A172 (cell line): ENCODE measurements at places on chromosomes 3 and 15. TPM values are rescaled to one million over a fixed set of nuclear protein-coding genes. Genes with fewer than 3 reads are reported as not detected.
A peak's percentile ranks its signal among the peaks of the same experiment; 100 is the strongest.

Gene LRRC31
- total RNA-seq, result not detected in 2 replicates

DNA sequence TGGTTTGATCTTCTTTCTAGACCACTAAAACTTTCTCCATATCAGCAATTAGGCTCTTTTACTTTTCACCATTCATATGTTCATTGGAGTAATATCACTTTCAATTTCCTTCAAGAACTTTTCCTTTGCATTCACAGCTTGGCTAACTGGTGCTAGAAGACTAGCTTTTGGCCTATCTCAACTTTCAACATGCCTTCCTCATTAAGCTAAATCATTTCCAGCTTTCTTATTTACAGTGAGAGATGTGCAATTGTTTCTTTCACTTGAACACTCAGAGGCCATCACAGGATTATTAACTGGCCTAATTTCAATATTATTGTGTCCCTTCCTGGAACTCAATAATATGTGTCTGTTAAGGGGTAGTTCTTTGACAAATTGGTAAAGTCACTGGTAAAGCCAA is 42.8 kb upstream of the PLOD2 start:
- no peak for DNase-seq

GRCh38 chr3:18258492-18258891 is 166.6 kb downstream of the SATB1 start:
- DNase-seq, result no peak

DNA sequence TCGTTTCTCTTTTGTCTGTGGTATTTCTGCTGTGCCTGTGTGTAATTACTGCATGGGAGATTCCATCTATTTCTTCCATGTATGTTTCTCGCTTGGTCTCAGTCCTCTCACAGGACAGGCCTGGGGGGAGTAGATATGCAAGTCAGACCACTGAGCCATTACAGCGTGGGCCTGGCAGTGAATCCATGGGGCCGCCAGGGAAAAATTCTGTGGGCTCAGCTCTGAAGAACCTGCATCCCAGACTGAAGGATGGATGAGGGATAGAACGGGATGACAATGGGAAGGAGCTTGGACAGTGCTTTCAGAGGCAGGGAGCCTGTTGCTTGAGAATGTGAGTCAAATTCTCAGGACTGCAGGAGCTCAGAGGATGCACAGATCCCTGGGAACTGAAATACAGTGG is 24.8 kb downstream of the GRAMD2A start:
- no peak for DNase-seq

DNA sequence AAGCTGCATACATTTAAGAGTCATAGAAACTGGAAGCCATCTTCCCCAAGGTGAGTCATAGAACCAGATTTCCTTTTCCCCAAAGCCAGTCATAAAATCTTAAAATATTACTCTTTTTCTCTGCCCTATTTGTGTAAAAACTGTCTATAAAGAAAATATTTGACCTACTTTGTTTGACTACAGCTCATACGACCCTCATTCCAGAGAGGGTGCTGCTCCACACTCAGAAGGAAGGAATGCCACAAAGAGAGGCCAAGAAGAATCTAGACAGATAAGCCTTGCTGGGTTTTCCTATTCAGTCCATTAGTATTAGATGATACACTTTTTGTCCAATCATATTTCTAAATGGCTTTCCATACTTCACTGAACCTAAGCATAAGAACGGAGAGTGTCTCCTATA is 671.6 kb upstream of the SGO1 start:
- DNase-seq, result no peak

- DNase-seq, result peak; percentile 56
Observed at GRCh38 chr3:147361454-147362420, 44.6 kb downstream of the ZIC4 start.

DNA sequence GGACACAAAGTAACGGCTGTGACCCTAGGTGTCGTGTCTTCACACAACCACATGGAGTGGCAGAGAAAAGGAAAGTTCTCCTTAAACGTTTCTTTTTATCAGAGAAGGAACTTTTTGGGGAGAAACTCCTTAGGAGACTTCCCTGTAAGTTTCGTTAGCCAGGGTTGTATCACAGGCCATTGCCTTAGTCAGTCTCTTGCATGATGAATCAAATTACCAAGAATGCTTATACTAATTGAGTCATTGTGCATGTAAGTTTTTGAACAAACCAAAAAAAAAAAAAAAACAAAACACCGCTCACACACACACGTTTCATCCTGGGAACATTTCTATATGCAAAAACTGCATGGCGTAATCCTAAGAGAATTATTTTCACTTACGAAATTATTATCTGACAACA is 150.4 kb upstream of the SATB1 start:
- peak; percentile 19 for DNase-seq

DNA sequence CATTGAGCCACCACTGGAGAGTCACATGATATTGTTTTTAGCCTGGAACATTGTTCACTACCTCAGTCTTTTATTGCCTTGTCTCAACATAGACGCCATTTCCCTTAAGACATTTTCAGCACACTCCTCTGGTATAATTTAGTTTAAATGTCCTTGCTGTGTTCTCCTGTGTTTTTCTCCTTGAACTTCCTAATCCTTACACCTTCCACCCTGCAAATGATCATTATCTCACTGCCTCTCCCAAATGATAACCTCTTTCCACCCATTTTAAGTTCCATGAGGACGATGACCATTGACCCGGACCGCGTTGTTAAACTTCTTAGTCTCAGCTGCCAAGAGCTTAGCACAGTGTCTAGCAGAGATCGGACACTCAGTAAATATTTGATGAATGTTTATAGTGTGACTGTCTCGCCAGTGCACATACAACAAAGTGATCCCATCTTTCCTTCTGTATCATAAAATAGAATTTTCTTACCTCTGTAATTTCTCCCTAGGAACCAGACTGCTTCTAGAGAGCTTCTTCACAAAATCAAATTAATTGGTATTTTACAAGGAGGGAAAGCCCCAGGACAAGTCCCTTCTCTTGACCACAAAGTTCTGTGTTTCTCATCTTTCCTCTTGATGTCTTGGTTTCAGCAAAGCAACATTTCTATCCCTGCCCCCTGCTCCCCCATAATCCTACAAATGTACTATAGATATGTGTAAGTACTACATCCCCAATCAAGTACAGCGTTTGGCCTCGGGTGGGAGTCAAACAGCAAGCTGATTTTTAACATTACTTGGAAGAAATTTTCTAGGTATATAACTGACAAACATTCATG is 429.6 kb downstream of the LPP start:
- no peak for DNase-seq

GRCh38 chr15:101228313-101228712 is 23.5 kb downstream of the CHSY1 start:
- DNase-seq, result no peak

DNA sequence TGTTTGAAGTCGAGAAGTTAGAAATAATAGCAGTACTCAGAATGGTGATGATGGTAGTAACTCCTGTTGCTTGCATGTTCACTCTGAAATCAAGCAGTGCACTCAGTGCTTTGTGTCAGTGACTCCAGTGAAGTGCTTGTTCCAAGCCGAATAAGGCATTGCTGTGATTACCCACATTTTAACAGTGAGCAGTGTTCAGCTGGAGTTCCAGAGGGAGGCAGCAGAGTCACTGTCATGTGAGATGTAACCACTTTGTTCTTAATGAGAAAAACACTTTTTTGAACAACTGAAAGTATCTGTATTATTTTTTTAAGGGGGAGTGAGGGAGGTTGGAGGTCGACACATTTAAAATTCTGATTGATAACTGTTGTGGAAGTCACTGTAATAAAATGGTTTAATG is 3.7 kb downstream of the MDFIC2 start:
- peak; percentile 12 for DNase-seq

- no peak for DNase-seq
Observed at GRCh38 chr3:159721324-159721723, 267.3 kb upstream of the IL12A start.

DNA sequence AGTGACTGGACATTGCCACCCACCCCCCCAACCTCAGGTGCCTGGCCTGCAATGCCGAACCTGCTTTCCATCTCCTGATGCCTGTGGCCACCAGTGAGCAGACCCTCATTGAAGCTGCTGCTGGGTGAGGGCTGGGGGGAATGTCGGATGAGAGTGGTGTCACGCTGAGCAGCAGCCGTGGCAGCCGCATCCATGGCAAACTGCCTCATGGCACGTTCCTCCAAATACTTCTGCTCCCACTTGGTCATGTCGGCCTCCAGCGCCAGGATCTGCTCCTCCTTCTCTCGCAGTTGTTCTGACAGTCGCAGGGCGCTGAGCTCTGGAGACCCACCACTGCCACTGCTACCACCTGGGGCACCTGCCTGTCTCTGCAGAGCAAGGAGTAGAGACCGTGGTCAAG is 14.2 kb downstream of the AMOTL2 start:
- no peak for DNase-seq
